ENCODE measurements at places on chromosomes 1 and 21.

DNA sequence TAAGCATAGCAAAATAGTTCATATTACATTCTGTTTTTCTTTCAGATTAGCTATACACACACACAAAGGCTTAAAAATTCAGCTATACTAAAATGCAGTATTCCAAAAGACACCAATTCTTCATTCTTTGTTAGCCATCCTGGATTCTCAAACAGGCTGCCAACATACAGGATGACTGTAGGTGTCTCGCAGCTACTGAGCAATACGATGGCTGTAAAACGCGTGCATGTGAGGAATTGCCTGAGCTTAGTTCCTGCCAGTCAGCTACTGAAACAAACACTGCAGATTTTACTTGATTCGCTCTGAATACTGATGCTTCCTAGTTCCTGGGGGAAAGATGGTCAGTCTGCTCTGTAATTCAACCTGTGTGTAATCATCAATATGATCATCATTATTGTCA, 24.7 kb upstream of the HMGN1 start:
- DNase-seq, result no peak

GRCh38 chr1:47830641-47831333, 166.4 kb downstream of the TRABD2B start:
- no peak for DNase-seq

DNA sequence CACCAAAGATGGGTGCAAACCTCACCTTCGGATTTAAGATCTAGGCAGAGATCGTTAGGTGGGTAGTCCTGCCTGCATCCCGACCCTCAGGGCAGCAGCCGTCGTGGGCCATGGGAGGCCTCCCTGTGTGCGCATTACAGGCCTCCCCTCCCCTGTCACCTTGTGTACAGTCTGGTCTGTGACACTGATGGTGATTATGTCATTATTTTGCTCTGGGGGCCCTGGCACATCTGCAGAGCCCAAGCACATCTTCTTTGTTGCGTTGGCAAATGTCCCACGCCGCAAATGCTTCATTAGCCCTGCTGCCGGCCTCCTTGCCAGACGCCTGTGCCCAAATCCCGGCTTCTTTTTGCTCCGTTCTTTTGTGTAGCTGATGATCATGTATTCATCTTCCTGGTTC, 31.7 kb downstream of the PROX1 start:
- DNase-seq, result no peak

DNA sequence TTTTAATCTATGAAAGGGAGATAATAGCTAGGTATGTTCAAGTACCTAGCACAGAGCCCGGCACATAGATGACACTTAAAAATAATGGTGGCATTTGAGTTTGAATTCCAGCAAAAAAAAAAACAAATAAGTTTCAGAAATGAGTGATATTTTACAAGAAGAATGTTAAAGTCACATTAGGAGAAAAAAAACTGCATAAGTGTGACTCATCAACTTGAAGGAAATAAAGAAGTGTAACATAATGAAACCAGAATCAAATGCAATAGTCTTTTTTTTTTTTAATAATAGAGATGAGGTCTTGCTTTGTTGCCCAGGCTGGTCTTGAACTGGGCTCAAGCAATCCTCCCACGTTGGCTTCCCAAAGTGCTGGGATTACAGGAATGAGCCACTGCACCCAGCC, 17.1 kb downstream of the DNASE2B start:
- no peak for DNase-seq

DNA sequence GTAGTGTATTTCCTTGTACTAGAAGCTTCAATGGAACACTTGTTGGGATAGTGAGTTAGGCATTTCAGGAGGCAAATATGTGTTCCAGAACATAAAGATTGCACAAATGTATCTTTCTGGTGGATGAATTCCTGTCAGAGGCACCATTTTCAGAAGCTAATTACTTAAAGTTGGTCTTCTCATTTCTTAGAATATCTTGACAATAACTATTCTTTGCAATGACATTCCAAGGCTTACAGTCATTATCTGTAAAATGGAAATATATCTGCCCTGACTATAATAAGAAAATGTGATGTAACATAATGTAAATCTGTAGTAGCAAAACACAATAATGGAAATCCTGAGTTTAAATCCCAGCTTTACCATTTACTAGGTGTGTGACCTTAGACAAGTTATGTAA, 2.7 kb downstream of the VCAM1 start:
- DNase-seq, result no peak

- peak; percentile 72 for DNase-seq
These were observed at the start of gene THEMIS2 for GRCh38 chr1:27872059-27872801. THEMIS2 (plus strand) TSS chr1:27872544; CDS start chr1:27872572, 28 bp downstream.

DNA sequence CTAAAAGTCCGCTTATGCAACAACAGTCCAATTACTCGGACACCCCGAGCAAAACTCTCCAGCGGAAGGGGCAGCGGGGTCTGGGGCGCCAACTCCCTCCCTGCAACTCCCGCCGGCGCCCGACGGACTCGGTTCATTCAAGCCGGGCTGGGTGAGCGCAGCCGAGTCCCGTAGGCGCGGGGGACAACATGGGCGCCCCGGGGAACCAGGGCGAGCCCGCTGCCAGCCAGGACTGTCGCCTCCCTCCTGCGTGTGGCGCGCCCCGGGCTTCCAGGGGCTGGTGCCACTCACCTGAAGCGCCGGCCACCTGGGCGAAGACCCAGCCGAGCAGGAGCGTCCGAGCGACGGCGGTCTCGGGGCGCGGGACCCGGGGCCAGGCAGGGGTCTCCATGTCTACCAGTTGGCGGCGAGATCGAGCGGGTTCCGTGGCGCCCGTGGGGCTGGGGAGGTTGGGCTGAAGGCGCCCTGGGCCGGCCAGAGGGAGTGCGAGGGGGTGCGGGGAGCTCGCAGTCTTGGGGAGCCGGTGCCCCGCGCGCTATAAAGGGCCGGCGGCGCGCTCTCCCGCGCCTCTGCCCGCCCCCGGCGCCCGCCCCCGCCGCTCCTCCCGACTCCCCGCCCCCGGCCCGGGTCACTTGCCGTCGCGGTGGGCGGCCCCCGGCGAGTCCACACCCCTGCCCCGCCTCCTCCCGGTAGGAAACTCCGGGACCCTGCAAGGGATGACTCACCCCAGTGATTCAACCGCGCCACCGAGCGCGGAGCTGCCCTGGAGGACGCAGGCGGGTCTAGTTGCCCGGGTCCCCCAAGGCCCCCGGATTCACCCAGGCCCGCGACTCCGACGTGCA, at the start of gene F3:
Gene F3 (minus strand): TSS at position 514 of the 842 bp plus-strand sequence. CDS start 123 bp downstream, at position 391.
- DNase-seq, result peak; percentile 65

DNA sequence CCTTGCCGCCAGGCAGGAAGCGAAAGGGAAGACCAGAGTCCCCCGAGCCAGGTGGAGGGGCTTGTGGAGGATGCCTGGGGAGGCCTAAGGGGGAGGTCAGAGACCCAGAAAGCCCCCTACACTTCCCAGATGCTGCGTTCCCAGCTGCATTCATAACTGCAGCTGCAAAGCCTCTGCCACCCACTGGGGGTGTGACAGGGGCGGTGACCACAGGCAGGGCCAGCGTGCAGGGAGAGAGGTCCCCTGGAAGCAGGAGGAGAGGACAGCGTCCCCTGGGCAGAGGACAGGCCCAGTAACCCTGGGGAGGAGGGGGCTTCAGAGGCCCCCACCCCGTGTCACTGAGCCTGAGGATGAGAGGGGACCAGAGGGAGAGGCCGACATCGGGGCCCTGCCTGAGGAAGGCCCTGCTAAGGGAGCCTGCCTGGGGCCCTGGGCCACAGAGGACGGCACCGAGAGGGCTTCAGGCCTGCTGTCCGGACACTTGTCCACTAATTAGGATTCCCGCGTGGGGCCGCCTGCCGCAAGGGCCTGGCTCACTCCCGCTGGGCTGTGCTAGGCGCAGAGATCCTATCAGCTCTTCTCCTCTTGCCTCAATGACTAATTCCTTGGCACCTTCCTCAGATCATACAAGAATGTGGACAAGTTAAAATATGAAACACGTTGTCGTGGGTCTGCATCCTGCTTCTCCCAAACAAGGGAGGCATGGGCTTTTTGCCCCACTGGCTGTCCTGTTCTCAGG, 49.1 kb upstream of the CCDC27 start:
- no peak for DNase-seq

DNA sequence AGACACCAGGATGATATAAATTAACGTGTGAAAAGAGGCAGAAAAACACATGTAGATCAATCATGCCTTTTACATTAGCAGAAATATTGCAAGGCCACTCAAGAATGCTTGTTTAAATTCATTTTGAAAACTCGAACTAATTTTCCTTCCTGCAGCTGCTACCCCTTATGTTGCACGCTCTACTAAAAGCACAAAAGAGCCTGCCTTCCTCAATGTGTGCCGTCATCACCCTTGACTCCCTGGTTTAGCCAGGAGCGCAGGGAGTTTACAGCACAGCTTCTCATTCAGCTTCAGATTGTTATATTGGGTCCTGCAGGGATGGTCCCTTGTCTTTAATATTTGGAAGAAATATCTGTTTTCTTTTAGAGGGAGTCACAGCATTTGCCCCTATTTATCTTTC, 10.1 kb upstream of the ST6GALNAC5 start:
- no peak for DNase-seq

- DNase-seq, result no peak
These were observed 12.5 kb downstream of the H6PD start for GRCh38 chr1:9246841-9247785.

GRCh38 chr1:112342558-112342957, 53.5 kb upstream of the CTTNBP2NL start:
- no peak for DNase-seq

DNA sequence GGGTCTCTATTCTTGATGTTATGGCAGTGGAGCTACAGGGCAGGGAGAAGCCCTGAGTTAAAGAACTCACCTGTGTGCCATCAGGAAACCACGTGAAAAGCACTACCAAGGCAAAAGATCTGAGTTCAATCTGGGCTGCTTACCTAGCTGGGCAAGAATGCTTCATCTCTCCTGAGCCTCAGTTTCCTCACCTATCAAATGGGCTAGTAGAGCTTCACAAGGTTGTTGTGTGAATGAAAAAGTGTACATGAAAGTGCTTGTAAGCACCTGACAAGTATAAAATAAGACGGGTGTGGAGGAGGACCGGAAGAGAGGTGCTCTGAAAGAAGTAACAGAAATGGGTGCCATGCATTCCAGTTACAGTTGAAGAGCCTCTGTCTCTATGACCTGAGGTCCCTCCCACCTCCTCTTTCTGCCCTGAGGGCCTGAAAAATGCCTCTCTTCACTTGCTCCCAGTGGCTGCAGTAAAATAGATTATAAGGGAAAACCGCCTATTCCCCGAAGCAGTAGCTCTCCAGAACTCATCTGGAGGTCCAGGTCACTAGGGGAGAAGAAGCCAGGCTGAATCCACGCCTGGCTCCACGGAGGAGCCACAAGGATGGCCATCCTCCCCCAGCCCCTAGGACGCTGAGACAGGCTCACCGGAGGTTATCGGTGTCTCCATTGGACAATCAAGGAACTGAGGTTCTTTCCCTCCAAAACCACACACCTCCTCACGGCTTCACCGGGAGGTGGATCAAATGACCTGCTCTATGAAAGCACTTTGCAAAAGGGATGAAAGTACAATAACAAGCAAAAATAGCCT, 1.4 kb downstream of the GPR161 start:
- no peak for DNase-seq

- DNase-seq, result no peak
These were observed 47.9 kb downstream of the LGR6 start for GRCh38 chr1:202241376-202242079.

- DNase-seq, result no peak
These were observed 191.9 kb downstream of the RRAGC start for GRCh38 chr1:38667626-38668025.

- no peak for DNase-seq
These were observed 233.5 kb downstream of the PBX1 start for GRCh38 chr1:164792410-164793004.

GRCh38 chr1:85849660-85850059, 141.4 kb upstream of the ZNHIT6 start:
- DNase-seq, result no peak

GRCh38 chr1:66256629-66257572, 277.1 kb upstream of the SGIP1 start:
- DNase-seq, result no peak

GRCh38 chr1:212624976-212625501, 16.5 kb downstream of the ATF3 start:
- DNase-seq, result no peak

DNA sequence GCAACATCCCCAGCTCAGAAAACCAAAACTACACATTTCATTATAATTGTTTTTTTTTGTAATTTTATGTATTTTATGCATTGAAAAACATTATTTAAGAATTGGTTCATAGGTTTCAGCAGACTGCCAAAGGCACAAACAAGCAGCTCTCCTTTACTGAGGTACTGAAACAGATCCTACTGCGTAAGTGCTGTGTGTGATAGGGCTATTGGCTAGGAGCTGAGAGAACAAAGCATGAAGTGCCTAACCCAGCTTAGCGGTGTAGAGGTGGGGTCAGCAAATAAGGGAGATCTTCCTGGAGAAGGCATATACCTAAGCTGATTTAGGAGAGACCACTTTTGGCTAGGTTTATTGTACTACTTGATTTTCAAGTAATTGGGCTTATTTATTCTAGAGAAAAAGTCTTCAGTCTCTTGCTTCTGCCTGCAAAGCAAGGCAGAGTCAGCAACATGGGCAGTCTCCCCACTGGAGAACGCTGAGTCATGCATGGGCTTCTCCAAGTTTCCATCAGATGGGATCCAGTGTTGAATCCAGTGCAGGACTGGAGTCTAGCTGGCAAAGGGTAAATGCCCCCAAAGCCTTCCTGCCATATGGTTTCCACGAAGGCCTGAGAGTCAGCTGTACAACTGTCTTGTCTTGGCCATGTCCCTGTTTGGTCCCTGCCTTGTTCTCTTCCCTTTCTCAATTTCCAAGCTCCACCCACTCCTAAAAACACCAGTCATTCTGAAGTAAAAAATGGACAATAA, 18.0 kb upstream of the YTHDF2 start:
- no peak for DNase-seq

- no peak for DNase-seq
These were observed 151.3 kb downstream of the ADGRL4 start for GRCh38 chr1:78855258-78855657.

GRCh38 chr1:153921080-153921802, 1.5 kb downstream of the GATAD2B start:
- DNase-seq, result no peak

DNA sequence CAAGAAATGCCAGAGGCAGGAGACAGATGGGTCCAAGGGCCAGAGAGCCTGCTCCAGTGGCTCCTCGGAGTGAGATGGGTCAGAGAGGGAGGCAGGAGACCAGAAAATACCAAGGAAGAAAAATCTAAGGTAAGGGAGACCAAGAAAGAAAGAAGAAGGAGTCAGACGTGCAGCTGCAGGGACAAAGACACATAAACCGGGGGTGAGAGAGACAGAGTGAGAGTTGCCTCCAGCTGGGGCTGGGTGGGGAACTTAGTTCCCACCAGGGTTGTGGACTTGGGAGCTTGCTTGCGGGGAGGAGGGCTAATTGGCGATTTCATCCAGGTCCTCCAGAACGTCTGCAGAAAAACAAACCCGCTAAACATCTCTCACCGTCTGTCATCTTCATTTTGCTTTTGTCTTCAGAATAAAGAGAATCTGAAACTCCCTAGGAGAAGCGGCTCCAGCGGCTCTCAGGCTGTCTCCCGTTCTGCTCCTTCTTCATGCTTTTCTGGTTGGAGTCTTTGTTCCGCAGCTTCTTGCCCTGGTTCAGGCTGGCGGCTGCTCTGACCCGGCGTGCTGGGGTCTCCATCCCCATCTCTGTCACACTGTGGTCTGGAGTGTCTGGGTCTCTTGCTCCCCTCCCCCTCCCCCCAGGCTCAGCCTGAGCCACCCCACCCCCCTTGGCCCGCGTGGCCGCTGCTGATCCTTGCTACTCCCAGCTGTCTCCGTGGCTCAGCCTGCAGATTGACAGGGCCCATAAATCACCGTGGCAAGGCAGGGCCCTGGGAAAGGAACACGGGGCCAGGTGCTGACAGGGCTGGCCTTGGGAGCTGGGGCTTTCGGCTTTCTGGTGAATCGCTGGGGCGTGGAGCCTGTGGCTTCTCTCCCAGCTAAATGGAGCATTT, 66.6 kb downstream of the UBIAD1 start:
- no peak for DNase-seq

- no peak for DNase-seq
These were observed 36.7 kb downstream of the NFIA start for GRCh38 chr1:61119085-61119484.
